ENCODE measurements at places on chromosomes 5 and 9.
A peak's percentile ranks its signal among the peaks of the same experiment; 100 is the strongest.

DNA sequence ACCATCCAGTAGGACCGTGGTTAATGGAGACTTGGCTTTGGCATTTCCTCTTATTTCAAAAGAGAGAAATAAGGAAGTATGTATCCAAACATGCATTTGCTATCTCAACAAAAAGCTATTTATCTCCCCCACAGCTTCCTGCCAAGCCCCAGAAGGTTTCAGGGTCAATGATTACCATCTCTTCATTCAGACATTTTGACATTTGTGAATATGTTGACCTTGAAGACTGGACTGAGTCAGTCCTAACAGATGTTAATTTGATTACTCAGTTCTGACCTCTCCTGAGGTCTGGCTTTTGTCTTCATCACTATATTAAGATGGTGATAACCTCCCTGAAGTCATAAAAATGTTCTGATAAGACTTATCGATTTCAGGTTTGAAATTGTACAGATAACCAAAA lies 479.4 kb downstream of the AGTPBP1 start:
- no peak for DNase-seq

- DNase-seq = no peak
Observed at GRCh38 chr9:100498592-100498991, 25.6 kb downstream of the TMEFF1 start.

DNA sequence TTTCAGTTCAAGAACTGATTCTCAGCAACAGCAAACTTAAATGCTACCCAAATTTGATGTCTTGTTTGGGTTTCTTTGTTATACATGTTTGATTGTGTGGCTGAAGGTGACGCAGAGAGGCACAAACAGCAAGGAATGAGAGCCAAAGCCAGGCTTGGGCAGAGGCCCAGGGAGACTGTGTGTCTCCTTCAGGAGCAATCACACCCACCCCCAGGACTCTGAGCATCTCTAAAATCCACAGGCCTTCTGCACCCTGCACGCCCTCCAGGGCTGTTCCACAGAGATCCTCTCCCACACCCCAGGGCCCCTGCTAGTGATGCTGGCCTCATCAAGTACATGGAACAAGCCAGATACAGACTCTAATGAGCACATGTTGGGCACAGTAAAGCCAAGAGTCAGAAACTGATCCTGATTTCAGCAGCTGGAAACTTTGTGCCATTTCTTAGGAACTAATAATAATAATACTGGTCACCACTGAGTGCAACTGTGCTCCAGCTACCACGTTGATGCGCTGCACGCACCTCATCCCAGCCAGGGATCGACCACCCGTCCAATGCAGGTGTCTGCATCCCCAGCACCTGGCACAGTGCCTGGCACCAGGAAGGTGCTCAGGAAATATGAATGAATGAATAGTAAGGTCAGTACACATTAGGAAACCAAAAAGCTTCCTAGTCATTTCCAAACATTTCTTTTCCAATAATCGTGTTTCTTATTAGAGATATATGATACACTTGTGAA lies 54.6 kb upstream of the TCF7 start:
- DNase-seq = no peak

- no peak for DNase-seq
Observed at GRCh38 chr9:29289365-29289764, 1716.1 kb upstream of the C9orf72 start.

GRCh38 chr5:122054266-122054665 lies 23.8 kb downstream of the LOX start:
- DNase-seq = no peak

- DNase-seq = no peak
Observed at GRCh38 chr5:161513942-161514341, 32.6 kb downstream of the GABRB2 start.

GRCh38 chr5:39009280-39009679 lies 64.9 kb downstream of the RICTOR start:
- no peak for DNase-seq

GRCh38 chr9:88106492-88106891 lies 31.8 kb downstream of the SPATA31C2 start:
- DNase-seq = no peak

DNA sequence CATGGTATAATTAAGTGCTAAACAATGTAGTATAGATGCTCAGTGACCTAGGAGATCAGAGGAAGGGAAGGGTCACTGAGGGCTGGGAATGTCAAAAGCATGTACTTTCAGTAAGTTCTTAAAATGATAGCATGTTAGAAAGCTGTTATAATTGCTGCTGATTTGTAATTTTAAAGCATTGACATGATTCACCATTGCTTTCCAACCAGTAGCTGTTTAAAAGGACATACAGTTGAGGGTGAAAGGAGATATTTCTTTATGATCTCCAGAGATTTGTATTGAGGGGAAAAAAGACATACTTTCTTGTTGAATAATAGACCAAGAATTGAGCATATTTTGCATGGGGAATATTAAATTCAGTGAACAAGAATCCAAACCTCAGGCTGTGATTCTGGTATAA lies 1.2 kb upstream of the SLC1A3 start:
- DNase-seq = no peak

GRCh38 chr5:10499776-10500175 lies 58.1 kb downstream of the ROPN1L start:
- DNase-seq = peak; percentile 20

- DNase-seq = no peak
Observed at GRCh38 chr9:101366038-101366756, 18.6 kb downstream of the BAAT start.

- peak; percentile 3 for DNase-seq
Observed at GRCh38 chr5:9547122-9547947, 1.5 kb upstream of the SEMA5A start.

GRCh38 chr5:141915881-141916336 lies 7.8 kb upstream of the DELE1 start:
- no peak for DNase-seq

- DNase-seq = no peak
Observed at GRCh38 chr5:151053796-151054462, 26.9 kb downstream of the TNIP1 start.

GRCh38 chr5:175638305-175638704 lies 19.6 kb upstream of the HRH2 start:
- no peak for DNase-seq
